ENCODE measurements at places on chromosomes 12 and 14.

GRCh38 chr12:109821968-109822367, 11.2 kb downstream of the TRPV4 start:
- DNase-seq, result no peak

GRCh38 chr12:94663071-94663470, 12.7 kb upstream of the TMCC3 start:
- DNase-seq, result no peak

GRCh38 chr12:124554429-124555029, 12.9 kb downstream of the NCOR2 start:
- DNase-seq, result no peak

DNA sequence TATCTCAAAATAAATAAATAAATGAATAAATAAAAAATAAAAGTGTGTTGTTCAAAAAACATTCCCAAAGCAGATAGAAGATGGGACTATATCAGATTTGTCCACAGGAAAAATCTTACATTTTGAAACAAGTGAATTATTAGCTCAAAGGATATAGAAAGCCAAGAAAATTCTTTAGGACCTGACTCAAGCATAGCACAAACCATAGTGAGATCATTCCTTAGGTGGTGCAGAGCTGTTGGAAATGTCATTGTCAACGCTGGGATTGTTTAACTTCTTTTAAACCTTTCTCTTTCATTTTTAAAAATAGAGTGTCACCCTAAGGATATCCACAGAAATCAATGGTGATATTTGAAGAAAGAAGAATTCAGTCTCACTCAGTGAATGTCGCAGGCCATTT, 43.5 kb downstream of the DRAM1 start:
- no peak for DNase-seq

DNA sequence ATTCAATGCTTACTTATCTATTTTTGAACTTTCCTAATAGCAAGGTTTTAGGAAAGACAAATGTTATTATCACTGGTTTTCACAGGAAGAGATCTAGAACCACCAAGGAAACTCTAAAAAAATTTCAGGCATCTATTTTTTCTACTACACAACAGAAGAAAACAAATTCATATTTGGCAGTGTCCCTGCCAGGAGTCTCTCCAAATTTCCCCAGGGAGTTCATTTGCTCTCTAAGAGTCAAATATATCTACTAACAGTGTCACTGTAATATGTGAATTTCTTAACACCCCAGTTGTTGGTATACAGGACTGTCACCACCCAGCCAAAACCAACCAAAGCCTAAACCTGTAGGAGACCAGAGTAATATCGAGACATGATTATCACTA, 83.4 kb downstream of the STXBP6 start:
- DNase-seq, result no peak

- DNase-seq, result no peak
Measured at GRCh38 chr14:100410056-100410565, 87.0 kb downstream of the SLC25A47 start.

DNA sequence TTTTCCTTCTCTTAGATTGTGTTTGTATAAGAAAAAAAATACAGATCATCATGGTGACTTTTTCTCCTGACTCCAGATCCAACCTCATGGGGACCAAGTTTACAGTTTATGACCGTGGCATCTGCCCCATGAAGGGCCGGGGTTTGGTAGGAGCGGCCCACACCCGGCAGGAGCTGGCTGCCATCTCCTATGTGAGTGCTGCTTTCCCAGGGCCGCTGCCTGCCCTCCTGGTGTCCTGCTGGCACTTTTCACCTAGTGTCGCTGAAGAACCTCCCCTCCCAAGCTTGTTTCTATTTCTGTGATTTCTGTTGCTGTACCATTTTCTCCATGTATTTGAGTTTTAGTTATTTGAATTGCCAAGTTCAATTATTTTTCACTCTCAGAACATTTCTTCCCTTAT, 24.8 kb upstream of the TEAD4 start:
- no peak for DNase-seq

- no peak for DNase-seq
Measured at GRCh38 chr12:39327965-39328364, 115.0 kb downstream of the KIF21A start.

- DNase-seq, result no peak
Measured at GRCh38 chr14:89123851-89124250, 293.2 kb downstream of the FOXN3 start.

DNA sequence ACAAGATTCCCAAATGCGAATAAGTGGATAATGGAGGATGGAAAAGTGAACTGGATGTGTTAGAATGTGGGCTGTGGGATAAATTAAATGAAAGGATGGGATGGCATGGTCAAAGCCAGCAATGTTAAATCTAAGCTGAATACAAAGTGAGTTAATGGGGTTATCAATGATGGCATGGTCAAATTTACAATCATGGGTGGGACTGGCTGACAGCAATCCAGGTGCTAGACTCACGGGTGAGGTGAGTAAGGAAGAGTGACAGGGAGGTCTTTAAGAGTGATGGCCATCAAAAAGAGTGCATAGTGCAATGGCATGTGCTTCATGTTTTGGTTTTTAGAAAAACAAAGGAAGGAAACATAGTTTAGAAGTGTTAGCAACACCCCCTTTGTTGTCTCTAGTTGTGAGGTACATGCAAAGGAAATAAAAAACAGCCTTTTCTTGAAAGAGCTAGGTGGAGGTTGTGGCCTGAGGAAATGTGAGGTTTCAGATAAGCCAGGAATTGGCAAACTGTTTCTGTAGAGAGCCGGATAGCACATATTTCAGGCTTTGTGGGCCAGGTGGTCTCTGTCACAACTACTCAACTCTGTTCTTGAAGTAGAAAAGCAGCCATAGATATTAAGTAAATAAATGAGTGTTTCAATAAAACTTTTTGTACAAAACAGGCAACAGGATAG, 328.7 kb downstream of the RPL10L start:
- no peak for DNase-seq

GRCh38 chr12:30613119-30613830, 82.4 kb downstream of the IPO8 start:
- DNase-seq, result no peak

GRCh38 chr12:7069386-7069785, 8.9 kb downstream of the C1S start:
- no peak for DNase-seq

GRCh38 chr12:56411781-56412639, 37.2 kb downstream of the TIMELESS start:
- no peak for DNase-seq

GRCh38 chr14:75022655-75023054, 19.9 kb downstream of the EIF2B2 start:
- no peak for DNase-seq

DNA sequence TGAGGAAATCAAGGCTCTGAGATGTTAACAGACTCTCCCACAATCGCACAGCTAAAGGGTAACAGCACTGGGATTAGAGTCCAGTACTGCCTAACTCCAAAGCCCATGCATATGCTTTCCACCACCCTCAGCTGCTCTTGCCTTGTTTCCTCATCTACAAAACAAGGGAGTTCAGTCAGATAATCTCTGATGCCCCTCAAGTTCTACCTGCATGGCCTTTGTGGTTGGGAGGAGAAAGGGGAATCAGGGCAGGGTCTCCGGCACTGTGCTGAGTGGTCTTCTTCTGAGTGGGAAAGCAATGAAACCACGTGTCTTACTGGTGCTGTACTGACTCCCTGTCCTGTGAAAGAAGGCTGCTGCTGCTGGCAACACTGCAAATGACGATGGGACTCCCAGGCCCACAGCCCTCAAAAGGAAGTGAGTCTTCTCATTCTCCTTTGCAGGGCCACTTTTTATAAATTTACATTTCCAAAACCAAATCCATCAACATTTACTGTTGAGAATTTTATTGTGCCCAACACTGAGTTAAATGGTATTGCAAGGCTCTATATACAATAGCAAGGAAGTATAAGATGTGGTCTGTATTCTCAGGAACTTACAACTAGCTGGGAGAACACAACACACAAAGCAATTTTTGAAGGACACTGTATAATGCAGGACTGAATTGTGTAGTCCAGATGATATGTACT, 19.7 kb upstream of the DUSP16 start:
- DNase-seq, result no peak

GRCh38 chr12:79347866-79348265, 342.9 kb downstream of the PAWR start:
- no peak for DNase-seq

GRCh38 chr12:97075161-97075933, 168.3 kb downstream of the NEDD1 start:
- DNase-seq, result no peak

DNA sequence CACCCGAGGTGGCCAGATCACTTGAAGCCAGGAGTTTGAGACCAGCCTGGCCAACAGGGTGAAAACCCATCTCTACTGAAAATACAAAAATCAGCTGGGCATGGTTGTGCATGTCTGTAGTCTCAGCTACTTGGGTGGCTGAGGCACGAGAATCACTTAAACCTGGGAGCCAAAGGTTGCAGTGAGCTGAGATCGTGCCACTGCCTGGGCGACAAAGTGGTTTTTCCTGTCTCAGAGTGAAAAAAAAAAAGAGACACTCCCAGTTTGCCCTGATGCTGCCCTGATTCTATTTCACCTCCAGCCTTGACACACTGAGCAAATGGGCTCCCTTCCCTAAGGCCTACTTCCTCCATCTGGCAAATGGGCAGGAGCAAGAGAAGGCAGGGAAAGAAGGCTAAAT, 28.5 kb upstream of the PLEK2 start:
- no peak for DNase-seq

- DNase-seq, result no peak
Measured at GRCh38 chr14:52268279-52269061, 972 bp downstream of the PTGDR start.

GRCh38 chr12:27009881-27010301, 4.3 kb downstream of the TM7SF3 start:
- DNase-seq, result no peak

GRCh38 chr12:96197503-96198272, 3.5 kb downstream of the ELK3 start:
- no peak for DNase-seq

Measured in effector CD8-positive, alpha-beta T cell (primary cell).